ENCODE measurements at places on chromosomes 12 and 14.
A peak's percentile ranks its signal among the peaks of the same experiment; 100 is the strongest.

DNA sequence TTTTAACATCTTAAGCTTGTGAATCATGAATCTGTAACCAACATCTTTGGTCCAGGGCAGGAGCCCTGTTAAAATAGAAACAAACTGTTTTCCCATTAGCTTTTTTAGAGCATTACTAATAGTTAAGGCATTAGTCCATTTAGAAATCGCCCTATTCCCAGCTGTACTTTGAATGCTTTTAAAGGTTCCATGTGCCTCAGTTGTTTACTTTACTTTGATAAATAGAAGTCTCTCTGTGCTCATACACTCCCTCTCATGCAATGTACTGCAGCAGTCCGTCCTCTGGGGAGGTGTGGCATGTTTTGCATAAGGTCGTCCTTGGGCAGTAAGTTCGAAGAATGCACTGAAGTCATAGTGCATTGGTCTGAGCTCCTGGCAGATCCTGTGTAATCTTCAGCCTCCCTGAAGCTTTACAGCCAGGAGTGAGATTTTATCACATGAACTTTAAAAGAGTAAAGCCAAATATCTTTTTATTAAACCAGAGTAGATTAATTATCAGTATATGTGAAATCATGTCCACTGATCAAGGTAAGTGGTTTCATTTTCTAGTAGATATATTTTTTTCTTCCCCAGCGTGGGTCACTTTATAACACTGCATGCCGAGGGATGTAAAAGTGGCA, 134.7 kb downstream of the FGD4 start:
- no peak for DNase-seq

- no peak for DNase-seq
Measured at GRCh38 chr14:38662781-38663180, 406.9 kb upstream of the CLEC14A start.

DNA sequence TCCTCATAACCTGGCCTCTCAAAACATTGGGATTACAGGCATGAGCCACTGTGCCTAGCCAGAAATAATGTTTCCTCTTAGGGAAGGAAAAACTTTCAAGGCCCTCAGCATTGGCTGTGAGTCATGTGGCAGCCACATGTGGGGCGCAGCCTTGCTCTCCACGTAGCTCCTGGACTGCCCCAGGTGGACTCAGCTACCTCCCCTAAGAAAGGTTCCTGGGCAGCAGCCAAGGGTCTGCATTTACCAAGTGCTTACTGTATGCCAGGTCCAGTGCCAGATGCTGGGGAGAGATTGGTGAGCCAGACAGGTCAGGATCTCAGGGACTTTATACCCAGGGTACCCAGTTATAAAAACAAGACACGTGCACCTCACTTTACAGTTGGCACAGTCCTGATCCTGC, 3.7 kb upstream of the TRPV4 start:
- no peak for DNase-seq

DNA sequence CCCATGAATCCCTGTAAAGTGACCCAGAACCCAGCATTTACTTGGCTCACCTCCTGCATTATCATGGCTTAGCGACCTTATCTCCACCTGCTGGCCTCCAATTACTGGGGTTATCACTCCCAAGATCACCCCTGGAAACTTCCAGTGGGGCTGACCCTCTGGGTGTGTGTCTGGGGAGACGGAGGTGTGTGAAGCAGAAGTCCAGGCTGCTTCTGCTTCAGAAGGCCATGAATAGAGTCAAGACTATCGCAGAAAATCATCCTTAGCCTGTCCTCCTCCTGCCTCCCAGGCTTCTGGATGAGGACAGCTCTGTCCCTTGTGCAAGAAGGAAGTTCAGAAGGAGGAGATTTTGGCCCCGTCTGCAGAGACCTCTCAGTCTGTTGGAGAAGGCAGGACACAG, 408 bp upstream of the KRT72 start:
- peak; percentile 36 for DNase-seq

DNA sequence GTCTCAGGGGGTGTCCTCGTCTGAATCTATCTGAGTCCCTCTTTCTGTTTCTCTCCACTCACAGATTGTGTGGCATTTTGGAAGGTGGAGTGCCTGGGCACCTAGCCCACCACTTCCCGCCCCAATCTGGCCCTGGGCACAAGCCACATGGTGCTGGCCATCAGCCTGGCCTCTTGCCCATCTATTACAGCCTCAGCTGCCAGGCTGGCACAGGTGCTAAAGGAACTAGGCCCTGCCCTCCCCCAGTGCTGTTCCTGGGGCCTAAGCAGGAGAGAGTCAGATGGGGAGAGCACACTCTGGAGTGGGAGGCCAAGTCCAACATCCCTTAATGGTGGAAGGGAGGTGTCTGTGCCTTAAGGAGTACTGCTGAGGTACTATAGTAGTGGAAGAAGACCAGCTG, 8.3 kb upstream of the CALCOCO1 start:
- no peak for DNase-seq

- no peak for DNase-seq
Measured at GRCh38 chr12:108721824-108722223, 9.5 kb downstream of the CORO1C start.

- DNase-seq: no peak
Measured at GRCh38 chr14:97592341-97592980, 795.3 kb downstream of the VRK1 start.

DNA sequence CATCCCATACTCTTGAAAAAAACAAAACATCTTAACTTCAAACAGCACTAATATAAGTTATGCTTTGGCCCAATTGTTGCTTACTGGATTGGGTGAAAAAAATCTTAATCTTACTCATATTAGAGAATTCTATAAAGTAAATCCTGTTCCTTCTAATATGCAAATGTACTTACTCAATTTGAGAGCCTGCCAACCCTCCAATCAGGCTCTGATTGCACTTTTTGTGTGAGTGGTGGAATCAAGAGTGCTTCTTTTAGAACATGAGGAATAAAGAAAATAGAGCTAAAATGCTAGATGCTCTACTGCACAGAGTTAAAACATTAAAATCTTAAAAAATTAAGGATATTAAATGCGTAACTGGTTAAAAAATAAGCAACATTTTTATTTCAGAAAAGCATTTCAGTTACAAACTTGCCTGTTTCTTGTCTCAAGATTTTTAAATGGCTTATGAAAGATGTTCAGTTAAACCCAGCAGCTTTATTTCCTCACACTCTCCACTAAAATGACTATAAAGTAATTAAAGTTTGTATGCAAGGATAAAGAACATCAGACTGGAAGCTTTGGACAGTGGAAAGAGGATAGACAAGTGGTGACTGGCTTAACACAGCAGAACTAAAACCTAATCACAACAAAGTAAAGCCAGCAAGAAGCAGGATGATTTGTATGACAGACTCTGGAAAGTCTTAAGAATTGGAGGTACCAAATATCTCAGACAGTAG, 177.5 kb downstream of the SLC2A13 start:
- no peak for DNase-seq

GRCh38 chr12:109951136-109951535, 45.0 kb downstream of the GIT2 start:
- DNase-seq: no peak

DNA sequence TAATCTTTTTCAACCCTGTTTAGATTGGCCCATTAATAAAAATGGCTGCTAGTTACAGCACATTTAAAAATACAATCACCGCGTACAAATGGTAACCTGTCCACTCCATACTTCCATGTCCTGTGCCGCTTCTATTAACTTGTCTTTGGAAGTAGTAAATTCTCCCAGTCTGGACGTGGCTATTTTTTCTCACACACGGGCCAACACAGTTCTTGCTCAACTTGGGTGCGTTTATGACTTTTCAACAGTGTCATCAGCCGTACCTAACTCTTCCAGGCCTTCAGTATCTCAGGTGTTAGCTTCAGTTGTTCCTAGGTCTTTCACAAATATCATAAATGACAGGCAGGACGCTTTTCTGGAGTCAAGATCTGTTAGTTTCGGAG, 475 bp upstream of the PCNX1 start:
- no peak for DNase-seq

GRCh38 chr14:65348137-65348536, 64.4 kb upstream of the FUT8 start:
- DNase-seq: no peak

DNA sequence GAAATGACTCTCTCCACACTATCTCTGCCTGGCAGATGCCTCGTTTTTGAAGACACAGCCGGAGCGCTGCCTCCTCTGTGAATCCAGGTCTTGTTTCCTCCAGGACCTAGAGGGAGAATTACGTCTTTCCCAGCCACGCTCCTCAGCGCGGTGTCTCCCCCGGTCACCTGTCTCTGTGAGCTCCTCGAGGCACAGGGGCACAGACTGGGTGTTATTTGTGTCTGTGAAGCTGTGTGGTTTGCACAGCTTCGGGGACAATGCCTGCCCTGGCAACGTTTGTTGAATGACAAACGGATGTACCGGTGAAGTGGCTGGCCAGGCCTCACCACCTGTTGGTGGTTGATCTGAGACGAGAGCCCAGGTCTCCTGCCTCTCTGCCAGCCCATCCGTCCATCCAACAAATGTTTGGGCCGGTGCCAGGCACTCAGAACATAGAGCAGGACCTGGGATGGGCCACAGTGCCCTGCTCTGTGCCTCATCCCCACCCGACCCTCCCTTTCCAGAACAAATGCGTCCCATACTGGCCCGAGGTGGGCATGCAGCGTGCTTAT, 6.1 kb downstream of the PTPN6 start:
- DNase-seq: no peak

DNA sequence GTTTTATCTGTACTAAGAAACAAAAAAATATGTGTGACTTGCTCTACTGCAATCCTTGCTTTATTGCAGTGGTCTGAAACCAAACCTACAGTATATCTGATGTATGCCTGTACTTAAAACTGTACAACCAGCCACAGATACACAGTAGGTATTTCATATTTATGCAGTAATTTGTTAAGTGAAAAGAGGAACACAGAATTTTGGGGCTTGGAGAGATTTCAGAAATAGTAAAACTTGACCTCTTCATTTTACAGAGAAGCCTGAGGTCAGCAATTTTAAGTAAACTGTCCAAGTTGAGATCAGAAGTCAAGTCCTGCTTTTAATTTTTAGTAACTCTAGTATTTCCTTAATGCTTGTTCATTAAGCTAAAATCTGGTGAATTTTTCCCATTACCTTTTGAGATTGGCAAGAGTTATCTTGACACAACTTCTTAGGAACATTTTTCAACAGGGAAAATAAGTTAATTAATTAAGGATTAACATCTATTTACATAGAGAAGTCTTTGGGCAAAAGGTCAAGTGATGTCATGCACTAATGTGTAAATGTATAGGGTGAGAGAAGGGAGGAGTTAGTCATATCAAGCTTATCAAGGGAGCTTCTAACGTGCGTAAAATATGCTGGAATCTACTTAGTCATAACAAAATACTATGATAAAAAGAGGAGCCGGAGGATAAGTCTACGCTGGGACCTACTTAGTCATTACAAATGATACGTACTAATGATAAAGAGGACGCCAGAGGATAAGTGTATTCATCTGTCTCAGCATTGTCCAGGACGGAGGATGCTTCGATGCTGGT, 66.0 kb upstream of the GTF2A1 start:
- no peak for DNase-seq

DNA sequence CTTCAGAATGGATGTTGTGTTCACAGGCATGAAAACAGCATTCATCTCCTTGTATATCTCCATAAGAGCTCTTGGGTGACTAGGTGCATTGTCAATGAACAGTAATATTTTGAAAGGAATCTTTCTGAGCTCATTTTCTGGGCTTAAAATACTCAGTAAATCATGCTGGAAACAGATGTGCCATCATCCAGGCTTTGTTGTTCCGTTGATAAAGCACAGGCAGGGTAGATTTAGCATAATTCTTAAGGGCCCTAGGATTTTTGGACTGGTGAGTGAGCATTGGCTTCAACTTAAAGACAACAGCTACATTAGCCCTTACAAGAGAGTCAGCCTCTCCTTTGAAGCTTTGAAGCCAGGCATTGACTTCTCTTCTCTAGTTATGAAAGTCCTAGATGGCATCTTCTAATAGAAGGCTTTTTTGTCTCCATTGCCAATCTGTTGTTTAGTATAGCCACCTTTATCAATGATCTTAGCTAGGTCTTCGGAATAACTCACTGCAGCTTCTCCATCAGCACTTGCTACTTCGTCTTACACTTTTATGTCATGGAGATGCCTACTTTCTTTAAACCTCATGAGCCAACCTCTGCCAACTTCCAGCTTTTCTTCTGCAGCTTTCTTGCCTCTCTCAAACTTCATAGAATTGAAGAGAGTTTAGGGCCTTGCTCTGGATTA, 79.6 kb upstream of the PSMA6 start:
- DNase-seq: no peak

DNA sequence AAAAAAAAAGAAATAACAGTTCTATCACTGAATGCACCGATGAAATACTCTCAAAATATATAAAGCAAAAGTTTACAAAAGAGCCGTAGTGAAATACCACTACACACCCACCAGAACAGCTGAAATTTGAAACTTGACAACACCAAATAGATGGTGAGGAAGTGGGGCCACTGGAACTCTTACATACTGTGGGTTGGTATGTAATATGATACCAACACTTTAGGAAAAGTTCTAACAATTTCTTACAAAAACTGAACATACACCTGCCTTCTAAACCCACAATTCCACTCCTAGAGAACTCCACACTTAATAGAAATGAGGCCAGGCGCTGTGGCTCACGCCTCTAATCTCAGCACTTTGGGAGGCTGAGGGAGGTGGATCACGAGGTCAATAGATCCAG, 14.1 kb downstream of the EIF5 start:
- DNase-seq: no peak

DNA sequence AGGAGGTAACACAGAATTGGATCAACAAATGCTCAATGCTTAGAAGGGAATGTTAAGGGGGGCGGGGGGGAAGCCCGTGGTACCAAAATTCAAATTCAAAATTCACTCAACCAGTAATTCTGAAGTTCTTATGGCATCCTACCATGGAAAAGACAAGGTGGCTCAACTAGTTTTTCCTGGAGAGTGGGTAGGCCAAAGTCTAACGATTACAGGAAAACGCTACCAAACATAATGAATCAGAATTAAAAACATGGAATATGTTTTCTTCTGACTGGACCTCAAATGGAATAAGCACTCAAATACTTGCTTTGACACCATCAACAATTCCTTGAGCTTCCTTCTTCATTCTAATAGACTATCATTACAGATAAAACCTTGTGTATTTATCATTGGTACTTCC, 2.3 kb downstream of the NACA start:
- DNase-seq: no peak
